CD4-positive, alpha-beta T cell treated with Interleukin-4 for 4 hours (primary cell): ENCODE measurements at places on chromosomes 16 and 17.

- no peak for DNase-seq
These were observed 185.4 kb downstream of the ABCC12 start for GRCh38 chr16:47970291-47970931.

DNA sequence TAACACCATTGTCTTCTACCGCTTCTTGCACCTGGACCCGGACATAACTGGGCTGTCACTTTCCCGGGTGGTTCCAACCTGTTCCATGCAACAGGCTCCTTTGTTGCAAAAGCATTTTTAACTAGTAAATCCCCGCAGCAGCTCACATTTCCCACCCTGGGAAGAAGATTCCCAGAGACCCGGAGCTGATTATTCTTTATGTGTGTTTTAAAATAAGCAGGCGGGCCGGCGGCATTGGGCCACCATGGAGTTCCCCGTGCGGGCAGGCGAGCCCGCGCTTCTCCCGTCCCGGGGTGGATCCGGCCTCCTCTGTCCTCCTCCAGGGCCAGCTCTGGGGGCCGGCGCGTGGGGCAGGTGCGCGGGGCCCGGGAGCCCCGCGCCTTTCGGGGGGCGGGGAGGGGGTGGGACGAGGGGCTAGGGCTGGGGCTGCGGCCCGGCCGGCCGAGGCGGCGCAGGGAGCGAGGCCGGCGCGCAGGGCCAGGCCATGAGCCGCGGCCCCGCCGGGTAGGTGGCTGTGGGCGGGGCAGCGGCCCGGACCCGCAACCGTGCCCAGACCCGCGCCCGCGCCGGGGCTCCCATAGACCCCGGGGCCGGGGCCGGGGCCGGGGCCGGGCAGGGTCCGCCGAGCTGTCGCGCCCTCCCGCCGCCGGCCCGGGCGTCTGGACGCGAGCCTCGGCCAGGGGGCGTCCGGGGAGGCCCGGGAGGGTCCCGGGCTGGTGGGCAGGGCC lies 1.7 kb downstream of the CRAMP1 start:
- no peak for DNase-seq

DNA sequence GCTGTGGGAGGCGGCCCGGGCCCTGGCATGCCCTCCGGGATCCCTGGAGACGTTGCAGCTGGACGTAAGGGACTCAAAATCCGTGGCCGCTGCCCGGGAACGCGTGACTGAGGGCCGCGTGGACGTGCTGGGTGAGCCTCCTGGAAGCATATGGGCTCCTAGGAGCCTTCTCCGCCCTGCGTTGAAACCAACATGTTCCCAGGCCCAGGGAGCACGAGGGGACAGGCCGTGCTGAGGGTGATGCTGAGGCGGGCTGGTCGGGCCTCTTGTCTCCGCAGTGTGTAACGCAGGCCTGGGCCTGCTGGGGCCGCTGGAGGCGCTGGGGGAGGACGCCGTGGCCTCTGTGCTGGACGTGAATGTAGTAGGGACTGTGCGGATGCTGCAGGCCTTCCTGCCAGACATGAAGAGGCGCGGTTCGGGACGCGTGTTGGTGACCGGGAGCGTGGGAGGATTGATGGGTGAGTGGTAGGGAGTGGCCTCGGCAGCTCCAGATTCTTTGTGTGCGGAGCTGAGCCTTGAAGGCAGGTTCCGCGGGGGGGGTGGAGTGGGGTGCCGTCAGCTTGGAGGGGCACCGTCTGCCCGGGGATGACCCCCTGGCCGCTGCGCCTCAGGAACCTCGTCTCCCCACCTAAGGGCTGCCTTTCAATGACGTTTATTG lies 567 bp downstream of the HSD17B1 start:
- DNase-seq, result no peak

DNA sequence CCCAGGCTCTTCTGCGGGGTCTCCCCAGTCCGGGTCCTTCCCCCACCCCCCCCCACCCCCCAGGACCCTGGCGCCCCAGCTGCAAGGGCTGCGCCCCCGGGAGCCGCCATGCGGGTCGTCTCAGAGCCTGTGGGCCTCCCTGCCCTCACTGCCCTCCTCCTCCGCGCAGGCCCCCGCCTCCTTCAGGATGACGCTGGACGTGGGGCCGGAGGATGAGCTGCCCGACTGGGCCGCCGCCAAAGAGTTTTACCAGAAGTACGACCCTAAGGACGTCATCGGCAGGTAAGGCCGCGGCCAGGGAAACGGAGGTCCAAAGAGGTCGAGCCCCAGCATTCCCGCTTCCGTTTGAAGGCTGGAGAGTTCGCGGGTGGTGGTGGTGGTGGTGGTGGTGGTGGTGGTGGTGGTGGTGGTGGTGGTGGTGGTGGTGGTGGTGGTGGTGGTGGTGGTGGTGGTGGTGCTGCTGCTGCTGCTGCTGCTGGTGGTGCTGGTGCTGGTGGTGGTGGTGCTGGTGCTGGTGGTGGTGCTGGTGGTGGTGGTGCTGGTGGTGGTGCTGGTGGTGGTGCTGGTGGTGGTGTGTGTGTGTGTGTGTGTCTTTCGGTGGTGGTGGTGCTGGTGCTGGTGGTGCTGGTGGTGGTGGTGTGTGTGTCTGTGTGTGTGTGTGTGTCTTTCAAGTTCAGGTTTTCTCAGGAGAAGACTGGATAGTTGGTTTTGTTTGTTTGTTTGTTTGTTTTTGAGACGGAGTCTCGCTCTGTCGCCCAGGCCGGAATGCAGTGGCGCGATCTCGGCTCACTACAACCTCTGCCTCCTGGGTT lies 615 bp downstream of the PHKG2 start:
- DNase-seq, result peak; percentile 11

DNA sequence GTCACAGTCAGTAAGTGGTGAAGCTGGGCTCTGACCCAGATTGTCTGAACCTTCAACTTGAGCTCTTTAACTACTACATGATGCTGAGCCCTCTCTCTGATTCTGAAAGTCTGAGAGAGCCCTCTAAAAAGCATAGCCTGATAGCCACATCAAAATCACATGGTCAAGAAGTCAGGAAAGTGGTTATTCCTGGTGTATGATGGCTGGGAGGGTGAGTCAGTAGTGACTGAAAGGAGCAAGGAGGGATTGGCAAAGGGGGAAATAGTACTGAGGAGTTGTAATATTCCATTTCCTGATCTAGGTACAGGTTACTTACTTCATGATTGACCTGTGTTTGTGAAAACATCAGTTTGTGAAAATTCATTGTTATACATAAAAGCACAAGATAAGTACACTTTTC lies 89.1 kb downstream of the SSH2 start:
- no peak for DNase-seq

DNA sequence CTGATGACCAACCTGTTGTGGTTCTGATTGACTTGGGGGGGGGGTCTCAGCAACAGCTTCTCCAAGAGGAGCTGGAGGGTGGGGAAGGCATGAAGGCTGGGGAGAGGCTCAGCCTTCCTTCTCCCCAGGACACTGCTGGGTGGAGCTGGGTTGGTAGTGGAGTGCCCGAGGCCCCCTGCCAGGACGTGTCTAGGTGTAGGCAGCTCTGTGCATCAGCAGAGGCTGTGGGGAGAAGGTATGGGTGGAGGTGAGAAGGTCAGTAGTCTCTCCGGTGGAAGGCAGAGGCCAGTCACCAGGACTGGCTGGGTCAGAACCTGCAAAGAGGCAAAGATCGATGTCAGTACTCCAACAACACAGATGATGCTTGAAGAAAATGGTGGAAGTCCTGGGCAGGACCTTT lies 3.9 kb downstream of the CHAD start:
- no peak for DNase-seq

DNA sequence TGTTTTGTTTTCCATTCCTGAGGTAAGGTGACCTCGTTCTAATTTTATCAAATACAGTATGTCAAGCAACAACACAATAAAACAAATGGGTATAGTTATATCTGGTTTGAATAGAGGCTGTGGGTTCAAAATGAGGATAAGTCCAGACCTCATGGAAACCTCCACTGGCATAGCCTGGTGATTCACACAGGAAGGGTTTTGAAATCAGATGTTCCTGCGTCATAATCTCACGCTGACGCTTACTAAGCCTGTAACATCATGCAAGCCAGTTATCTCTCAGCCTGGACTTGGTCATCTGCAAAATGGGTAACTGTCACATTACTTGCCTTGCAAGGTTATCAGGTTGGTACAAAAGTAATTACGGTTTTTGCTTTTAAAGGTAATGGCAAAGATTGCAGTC lies 1056.3 kb upstream of the EEF2KMT start:
- no peak for DNase-seq

DNA sequence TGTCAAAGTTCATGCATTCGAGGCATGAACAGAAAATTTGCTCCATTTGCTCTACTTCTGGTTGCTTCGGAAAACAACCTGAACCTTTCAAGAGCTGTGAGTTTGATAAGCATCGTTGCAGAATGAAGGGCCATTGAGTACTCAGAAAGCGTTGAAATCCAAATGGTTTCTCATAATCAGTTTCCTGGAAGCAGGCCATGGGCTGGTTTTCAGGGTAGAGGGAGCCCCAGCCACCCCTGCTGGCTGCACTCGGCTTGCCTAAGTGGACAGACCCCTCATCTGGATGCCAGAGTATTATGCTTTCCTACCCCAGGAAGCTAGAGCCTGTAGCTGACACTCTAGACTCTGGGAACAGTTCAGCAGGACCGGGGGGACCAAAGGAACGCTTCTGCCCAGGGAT lies 24.4 kb downstream of the SCNN1G start:
- DNase-seq, result no peak

- DNase-seq, result no peak
These were observed 66.7 kb upstream of the TANC2 start for GRCh38 chr17:62899361-62899760.

DNA sequence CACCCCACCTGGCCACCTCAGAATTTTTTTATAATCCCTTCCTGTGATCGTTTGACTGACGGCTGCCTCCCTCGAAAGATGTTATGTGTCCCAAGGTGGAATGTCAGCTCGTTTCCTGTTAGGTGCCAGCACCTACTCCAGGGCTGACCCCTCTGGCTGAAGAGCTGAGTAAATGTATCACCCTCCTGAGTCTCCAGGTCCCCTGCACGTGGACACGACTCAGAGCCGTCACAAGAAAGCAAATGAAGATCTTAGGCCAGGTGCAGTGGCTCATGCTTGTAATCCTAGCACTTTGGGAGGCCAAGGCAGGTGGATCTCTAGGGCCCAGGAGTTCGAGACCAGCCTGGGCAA lies 273.2 kb downstream of the C16orf95 start:
- no peak for DNase-seq

- peak; percentile 29 for DNase-seq
These were observed at the start of gene FLII for GRCh38 chr17:18258356-18259038. TSS of gene FLII (minus strand) at chr17:18258738. CDS start at chr17:18258690, 48 bp downstream.

DNA sequence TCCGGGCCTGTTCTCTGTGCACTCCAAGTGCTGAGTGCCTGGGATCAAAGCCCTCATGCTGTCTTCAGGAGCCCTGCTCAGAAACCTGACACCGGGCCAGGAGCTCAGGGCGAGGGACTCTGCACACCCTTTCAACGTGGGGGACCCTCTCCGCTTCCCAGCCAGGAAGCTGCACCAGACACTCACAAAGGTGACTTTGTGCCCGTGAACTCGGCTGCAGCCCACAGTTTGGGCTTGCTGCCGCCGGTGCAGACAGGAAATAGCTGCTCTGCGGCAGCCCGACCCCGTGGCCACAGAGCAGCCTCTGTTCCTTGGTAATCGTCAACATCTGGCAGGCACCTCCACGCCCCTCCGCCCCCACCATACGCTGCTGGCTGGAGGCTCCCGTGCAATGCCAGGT lies 93.4 kb upstream of the METRNL start:
- peak; percentile 62 for DNase-seq

- DNase-seq, result no peak
These were observed 211.5 kb upstream of the TNRC6C start for GRCh38 chr17:77746896-77747554.

GRCh38 chr17:48022901-48023300 lies 14.7 kb downstream of the COPZ2 start:
- DNase-seq, result no peak

DNA sequence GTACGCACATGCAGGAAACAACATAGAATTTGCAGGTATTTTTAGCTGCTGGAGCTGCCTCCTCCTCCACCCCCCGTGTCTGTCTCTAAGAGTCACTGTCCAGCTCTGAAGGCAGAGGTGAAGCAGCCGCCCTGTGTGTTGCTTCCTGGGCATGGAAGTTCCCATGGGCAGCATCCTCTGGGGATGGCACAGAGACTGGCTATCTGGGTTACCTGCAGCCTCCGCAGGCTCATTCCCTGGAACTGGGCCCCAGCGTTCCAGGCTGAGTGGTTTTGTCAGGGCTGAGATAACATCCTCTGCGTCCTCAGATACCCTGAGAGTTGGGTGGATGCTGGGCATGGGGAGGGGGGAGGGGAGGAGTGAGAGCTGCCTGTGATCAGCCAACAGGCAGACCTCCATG lies 41.5 kb upstream of the MRTFB start:
- no peak for DNase-seq

GRCh38 chr17:36940313-36941264 lies 3.3 kb downstream of the LHX1 start:
- no peak for DNase-seq

GRCh38 chr17:53313746-53314145 lies 509.0 kb upstream of the KIF2B start:
- DNase-seq, result no peak
